ENCODE measurements at places on chromosomes 5 and 9. TPM values are rescaled to one million over a fixed set of nuclear protein-coding genes. Genes with fewer than 3 reads are reported as not detected.
A peak's percentile ranks its signal among the peaks of the same experiment; 100 is the strongest.

LHFPL2 gene
- 5.0 TPM for total RNA-seq

DNA sequence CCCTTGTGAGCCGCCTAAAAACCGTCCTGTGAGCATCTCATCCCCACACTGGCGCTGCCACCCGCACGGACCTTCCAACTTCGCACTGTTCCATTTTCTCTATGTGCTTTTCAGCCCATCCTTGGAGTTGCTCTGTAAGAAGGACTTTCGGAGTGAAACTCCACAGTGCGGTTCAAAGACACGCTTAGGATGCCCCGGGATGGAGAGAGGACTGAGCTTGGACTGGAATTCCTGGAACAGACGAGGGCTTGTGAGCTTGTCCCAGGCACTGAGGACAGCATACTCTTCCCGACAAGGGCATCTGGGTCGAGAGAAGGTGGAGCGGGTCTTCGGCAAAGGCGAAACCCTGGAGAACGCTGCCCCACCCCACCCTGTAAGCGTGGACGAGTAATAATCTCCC is 187.8 kb downstream of the MEF2C start:
- H3K36me3 ChIP-seq, result no peaks in the 10 kb centered on the region
- peaks cover 33% of the 10 kb centered on the region for H3K4me1 ChIP-seq
- DNase-seq, result no peak
- no peak overlapping the region for H3K4me3 ChIP-seq
- peaks cover 99% of the 10 kb centered on the region for H3K27me3 ChIP-seq

DNA sequence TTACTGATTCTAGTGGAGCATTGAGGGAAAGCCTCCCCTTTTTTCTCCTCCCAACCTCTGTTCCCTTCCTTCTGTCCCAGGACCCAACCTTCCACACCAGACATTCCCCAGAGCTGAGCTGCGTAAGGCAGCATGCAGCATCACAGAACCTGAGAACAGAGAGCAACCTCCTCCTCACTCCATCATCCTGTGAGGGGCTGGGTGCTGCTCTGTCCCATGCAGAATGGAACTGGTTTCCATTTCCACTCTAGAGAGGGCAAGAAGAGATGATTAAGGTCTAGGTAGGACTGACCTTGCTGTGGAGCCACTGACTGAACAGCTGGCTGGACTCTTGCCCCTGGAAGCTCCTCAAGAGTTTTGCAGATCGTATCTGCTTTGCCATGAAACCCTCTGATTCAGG is 30.1 kb upstream of the IL7R start:
- peaks cover 22% of the 10 kb centered on the region for H3K27me3 ChIP-seq
- H3K27ac ChIP-seq, result no peak overlapping the region
- no peaks in the 10 kb centered on the region for H3K36me3 ChIP-seq
- H3K4me1 ChIP-seq, result no peaks in the 10 kb centered on the region

GRCh38 chr9:136850866-136851775 is 1.0 kb upstream of the MAMDC4 start:
- peaks cover 12% of the 10 kb centered on the region for H3K27me3 ChIP-seq
- H3K4me1 ChIP-seq, result peaks cover 55% of the 10 kb centered on the region
- peak overlapping the region; percentile 98 for H3K27ac ChIP-seq
- peak overlapping the region; percentile 89 for H3K4me3 ChIP-seq
- peaks cover 20% of the 10 kb centered on the region for H3K36me3 ChIP-seq

Data from left ventricle myocardium inferior (tissue), 1 donor.